Aortic smooth muscle cell (primary cell): ENCODE measurements at places on chromosomes 12 and 14. TPM values are rescaled to one million over a fixed set of nuclear protein-coding genes. Genes with fewer than 3 reads are reported as not detected.

The SDSL gene
- 17.0 and 23.6 TPM in 2 replicates for total RNA-seq

The INSM2 gene
- not detected in 2 replicates for total RNA-seq

The EIF2S3B gene
- 0.93 and 1.3 TPM in 2 replicates for total RNA-seq

The LRRC43 gene
- 0.79 and 0.87 TPM in 2 replicates for total RNA-seq

The KRT79 gene
- total RNA-seq = not detected in 2 replicates

The LRTM2 gene
- total RNA-seq = not detected in 2 replicates

The MSI1 gene
- total RNA-seq = not detected in 2 replicates

The C12orf75 gene
- 40.2 and 86.0 TPM in 2 replicates for total RNA-seq

The C3AR1 gene
- total RNA-seq = 0.19 and 0.40 TPM in 2 replicates

The KRT73 gene
- not detected in 2 replicates for total RNA-seq

The RPL10L gene
- not detected in 2 replicates for total RNA-seq

The RAPGEF3 gene
- 5.7 and 7.9 TPM in 2 replicates for total RNA-seq

The BEGAIN gene
- total RNA-seq = 0.26 TPM in 1 of 2 replicates, not detected in the other

The HOXC13 gene
- not detected in 2 replicates for total RNA-seq

The SLC2A13 gene
- total RNA-seq = 12.9 and 16.6 TPM in 2 replicates

The TAS2R46 gene
- 1.1 and 2.8 TPM in 2 replicates for total RNA-seq

The SLCO1B1 gene
- not detected in 2 replicates for total RNA-seq

The GYS2 gene
- not detected in 2 replicates for total RNA-seq

The GUCY2C gene
- total RNA-seq = under 0.01 TPM in 1 of 2 replicates, not detected in the other

The CAPRIN2 gene
- total RNA-seq = 64.3 and 67.8 TPM in 2 replicates

The LHX5 gene
- total RNA-seq = not detected in 2 replicates

The CLBA1 gene
- 8.8 and 11.1 TPM in 2 replicates for total RNA-seq
